Naive B cell (primary cell): ENCODE measurements at places on chromosomes 7 and 10. TPM values are rescaled to one million over a fixed set of nuclear protein-coding genes. Genes with fewer than 3 reads are reported as not detected.
A peak's percentile ranks its signal among the peaks of the same experiment; 100 is the strongest.

Gene GDF2
- not detected for polyA plus RNA-seq

DNA sequence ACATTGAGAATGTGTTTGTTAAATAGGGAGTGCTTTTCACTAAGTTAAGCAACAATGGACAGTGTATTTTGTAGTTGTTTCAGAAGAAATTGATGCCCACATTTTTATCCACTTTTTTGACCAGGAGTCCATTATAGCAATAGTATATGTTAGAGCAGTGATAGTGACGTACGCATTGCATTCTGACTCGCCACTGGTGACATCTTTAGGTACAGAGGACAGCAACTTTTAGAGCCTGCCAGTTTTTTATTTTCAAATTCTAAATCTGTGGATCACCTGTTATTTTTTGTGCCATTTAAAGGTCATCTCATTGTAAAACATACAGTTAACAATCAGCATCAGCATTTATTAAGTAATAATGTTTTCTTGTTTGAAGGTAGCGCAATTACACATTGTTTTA is 1.4 kb downstream of the UBE2D1 start:
- DNase-seq = no peak

Gene ADAMTS14
- polyA plus RNA-seq = not detected

GRCh38 chr7:873367-874002 is 2.9 kb upstream of the GET4 start:
- peak; percentile 59 for DNase-seq

DNA sequence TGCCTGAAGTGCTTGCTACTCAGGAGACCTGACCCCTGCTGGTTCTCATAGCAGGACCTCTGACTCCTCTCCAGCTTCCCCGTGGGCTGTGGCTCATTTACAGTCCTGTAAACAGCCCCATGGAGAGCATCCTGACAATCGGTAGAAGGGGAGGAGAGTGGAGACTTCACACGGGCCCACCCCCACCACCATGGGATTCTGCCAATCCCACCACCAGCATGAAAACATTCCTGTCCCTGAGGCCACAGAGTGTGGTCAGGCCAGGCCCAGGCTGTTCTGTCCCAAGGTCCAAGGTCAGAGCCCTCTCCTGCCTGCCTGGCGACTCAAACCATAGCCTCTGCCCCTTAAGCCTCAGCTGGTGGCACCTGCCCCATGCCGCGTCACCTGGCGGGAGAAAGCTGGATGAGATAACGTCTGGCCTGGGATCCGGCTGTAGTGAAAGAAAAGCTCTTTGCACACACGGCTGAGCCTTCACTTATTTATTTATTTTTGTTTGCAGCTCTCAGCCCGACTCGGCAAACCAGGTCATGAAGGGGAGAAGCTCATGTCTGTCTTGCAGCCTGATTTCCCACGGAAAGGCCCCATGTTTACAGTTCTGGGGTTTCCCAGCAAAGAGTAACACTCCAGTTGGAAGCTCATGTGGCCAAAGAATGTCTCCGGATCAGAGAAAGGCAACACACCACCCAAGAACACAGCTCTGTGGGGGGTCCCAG is 293.6 kb upstream of the ZMIZ1 start:
- no peak for DNase-seq

GRCh38 chr10:110501142-110501937 is 3.6 kb downstream of the DUSP5 start:
- DNase-seq = no peak
